Left kidney (tissue), 8 donors: ENCODE measurements at places on chromosomes 7 and 10. TPM values are rescaled to one million over a fixed set of nuclear protein-coding genes. Genes with fewer than 3 reads are reported as not detected.
A peak's percentile ranks its signal among the peaks of the same experiment; 100 is the strongest.

Gene C7orf57
- 0.95 TPM for polyA plus RNA-seq

Gene PRSS2
- not detected for polyA plus RNA-seq

Gene EPHA1
- polyA plus RNA-seq, result 20.2 TPM

Gene NPFFR1
- polyA plus RNA-seq, result 0.15 TPM

GRCh38 chr7:3431306-3431705 lies 130.3 kb downstream of the SDK1 start:
- DNase-seq, result no peak

- DNase-seq, result no peak
Observed at GRCh38 chr7:93897680-93898079, 7.1 kb upstream of the TFPI2 start.

GRCh38 chr7:136923111-136923667 lies 54.7 kb downstream of the CHRM2 start:
- DNase-seq, result no peak

DNA sequence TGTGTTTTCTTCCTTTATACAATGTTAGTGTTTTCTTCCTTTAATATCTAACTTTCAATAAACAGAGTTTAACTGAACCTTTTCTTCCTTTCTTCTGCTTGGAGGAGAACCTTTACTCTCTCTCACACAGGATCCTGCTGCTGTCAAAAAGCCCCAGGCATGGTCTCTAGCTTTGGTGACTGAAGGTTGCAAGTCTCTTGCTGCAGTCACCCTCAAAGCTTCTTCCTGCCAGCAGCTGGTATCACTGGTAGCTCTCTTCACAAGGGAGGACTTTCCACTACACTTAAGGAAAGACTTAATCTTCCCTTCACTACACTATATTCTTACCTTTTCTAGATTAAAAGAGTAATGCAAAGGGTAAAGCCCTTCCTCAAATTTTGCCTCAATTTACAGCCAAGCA lies 153.4 kb downstream of the SGMS1 start:
- peak; percentile 13 for DNase-seq

DNA sequence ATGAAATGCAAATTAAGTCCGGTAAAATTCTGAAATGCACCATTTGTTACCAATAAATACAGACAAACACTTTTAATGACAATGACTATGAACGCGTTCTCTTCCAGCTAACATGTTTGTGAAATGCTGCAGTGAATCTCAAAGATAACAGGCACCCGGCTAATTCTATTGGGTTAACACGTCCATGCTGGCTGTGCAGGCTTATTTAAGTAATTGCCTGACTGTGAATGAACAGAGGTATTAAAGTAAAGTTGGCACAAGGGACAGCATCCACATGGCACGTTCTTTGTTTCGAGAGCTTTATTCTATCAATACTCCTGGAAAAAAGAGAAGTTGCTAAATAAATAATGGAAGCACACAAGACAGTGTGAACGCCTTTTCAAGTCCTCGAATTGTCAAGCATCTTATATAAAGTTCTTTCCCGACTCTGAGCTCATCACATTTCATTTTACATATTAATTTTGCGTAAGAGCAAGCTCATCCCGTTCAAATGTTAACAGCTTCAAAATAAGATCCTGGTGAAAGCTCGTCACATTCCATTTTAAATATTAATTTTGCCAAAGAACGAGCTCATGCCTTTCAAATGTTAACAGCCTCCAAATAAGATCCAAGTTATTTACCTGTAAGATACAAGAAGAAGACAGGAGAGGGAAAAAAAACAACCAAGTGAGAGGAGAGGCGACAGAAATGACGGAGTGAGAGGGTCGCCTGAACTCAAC lies 111.3 kb upstream of the RHEB start:
- DNase-seq, result no peak

DNA sequence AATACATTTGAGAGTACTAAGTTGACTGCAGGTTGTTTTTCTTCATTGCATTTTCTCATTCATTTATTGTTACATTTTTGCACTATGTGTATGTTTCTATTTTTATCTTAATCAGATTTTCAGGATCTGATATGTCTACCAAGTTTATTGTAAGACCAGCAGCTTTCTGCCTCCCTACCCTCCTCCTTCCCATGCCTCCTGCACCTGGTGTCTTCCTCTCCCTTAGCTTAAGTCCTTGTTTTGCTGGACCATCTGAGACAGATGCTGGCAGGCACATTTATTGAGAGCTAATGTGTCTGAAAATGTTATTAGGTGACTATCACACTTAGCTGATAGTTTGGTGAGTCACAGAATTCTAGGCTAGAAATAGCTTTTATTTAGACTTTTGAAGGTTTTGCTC lies 79.6 kb downstream of the ANLN start:
- no peak for DNase-seq

GRCh38 chr7:156473476-156474240 lies 166.9 kb upstream of the RNF32 start:
- peak; percentile 22 for DNase-seq

DNA sequence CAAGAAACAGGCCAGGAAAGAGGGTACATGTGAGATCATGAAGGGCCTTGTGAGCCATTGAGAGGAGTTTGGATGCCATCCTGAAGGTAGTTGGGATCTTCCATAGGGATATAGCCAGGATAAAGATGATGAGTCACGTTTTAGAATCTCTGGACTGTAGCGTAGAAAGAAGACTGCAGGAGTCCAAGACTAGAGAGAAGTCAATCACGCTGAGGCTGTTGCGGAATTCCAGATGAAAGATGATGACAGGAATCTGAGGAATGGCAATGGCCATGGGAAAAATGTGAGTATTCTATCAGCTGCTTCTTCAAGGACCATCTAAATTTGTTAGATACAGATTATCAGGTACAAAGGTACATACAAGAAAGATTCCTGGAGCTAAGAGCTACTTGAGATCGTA lies 711.3 kb downstream of the GRM8 start:
- DNase-seq, result no peak

- no peak for DNase-seq
Observed at GRCh38 chr10:100811752-100812750, 66.7 kb downstream of the PAX2 start.

GRCh38 chr10:86085686-86086085 lies 280.9 kb downstream of the GRID1 start:
- DNase-seq, result no peak

- DNase-seq, result no peak
Observed at GRCh38 chr7:10644849-10645248, 328.8 kb upstream of the PHF14 start.

GRCh38 chr7:66950311-66950710 lies 29.3 kb downstream of the TMEM248 start:
- DNase-seq, result no peak

DNA sequence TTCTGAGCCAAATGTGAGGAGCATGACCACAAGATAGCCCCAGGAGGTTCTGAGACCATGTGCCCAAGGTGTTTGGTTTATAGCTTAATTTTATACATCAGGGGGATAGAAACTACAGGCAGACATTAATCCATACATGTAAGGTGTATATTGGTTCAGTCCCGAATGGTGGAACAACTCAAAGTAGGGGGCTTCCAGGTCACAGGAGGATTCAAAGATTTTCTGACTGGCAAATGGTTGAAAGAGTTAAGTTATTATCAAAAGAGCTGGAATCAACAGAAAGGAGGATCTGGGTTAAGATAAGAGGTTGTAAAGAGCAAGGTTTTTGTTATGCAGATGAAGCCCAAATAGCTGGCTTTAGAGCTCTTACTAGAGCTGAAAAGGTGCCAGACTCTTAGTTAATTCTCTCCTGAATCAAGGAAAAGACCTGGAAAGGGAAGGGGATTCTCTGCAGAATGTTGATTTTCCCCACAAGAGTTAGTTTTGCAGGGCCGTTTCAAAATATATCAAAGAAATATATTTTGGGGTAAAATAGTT lies 640.0 kb downstream of the IPMK start:
- no peak for DNase-seq

GRCh38 chr7:44636926-44637325 lies 30.5 kb downstream of the OGDH start:
- DNase-seq, result no peak

DNA sequence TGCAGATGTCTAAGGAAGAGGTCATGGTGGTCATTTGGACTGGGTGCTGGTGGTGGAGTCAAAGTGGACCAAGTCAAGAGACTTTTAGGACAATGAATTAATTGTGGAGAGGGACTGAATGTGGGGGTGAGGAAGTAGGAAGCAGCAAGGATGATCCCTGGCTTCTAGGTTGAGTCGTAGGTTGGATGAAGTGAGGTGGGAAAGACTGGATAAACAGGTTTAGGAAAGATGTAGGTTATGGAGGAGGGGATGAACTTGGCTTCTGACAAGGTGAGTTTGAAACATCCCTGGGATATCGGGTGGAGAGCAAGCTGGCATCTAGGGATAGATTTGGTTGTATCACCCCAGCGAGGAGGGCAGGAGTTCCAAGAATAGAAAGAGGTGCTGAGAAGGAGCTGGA lies 7.6 kb downstream of the SEMA4G start:
- DNase-seq, result no peak
